ENCODE measurements at places on chromosomes 5 and 9.

DNA sequence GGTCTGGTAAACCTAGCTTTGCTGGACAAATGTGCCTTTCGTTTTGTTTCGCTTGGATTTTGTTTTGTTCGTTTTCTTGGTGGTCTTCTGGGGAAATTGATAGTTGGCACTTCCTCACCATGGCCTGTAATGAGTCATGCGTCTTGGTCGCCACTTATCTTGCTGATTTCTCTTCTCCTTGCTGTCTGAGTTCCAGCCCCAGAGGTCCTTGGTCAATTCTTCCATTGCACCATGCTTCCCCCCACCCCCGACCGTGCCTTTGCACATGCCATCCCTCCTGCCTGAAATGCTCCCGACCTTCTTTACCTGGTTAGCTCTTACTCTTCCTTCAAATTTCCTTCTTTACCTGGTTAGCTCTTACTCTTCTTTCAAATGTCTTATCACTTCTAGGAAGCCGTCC is 168.7 kb upstream of the MSX2 start:
- no peak for DNase-seq

- DNase-seq, result no peak
Observed at GRCh38 chr9:120308495-120308894, 271.5 kb downstream of the CDK5RAP2 start.

DNA sequence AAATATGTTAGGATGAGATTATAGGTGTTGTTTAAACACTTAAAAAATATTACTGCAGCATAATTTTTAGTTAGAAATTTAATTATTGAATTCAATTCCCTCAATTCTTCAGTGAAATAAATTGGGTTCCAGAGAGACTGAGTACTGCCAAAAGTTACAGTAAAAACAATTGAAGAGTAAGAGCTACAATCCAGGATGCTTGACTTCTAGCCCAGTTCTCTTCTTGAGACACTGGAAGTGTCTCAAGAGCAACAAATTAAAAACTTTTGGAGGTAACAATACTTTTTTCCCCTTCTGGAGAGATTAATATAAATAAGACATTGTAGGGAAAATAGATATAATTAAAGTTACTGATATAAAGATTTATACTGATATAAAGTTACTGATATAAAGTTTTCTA is 8.3 kb downstream of the ITGA1 start:
- no peak for DNase-seq

GRCh38 chr5:170579601-170580000 is 75.8 kb downstream of the KCNIP1 start:
- DNase-seq, result no peak

GRCh38 chr5:112923148-112923917 is 1.3 kb upstream of the REEP5 start:
- DNase-seq, result peak; percentile 79

- DNase-seq, result no peak
Observed at GRCh38 chr9:127793093-127793708, 7.4 kb downstream of the CDK9 start.

GRCh38 chr5:99590806-99591205 is 662.0 kb upstream of the CHD1 start:
- DNase-seq, result no peak

DNA sequence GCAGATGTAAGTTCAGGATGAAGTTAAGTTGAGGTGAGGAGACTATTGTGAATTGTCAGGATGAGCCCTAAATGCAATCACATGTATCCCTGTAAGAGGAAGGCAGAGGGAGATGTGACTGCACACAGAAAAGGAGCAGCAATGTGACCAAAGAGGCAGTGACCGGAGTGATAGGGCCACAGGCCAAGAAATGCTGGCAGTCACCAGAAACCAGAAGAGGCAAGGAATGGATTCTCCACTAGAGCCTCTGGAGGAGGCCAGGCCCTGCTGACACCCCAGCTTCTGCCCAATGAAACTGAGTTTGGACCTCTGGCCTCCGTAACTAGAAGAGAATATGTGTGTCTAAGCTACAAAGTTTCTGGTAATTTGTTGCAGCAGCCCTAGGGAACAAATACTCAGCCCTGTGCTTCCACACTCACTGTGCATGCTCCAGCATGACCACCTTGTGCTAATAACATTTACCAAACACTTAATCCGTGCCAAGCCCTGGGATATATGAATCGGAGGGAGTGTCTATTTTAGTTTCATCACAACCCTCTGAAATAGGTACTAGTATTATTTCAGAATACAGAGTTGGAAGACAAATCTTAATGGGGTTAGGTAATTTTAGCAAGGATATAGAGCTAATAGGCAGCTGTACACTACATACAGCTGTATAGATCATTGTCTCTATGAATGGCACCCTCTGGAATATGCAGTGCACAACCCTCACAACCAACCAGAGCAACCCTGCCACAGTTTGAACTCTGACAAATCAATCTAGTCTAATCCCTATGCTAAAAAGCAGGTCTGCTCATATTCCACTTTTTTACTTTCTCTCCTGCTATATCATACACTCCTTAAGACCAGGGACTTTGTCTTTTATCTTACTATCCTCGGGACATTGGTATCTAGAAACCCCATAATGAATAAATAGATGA is 7.8 kb upstream of the GPX8 start:
- no peak for DNase-seq

- DNase-seq, result no peak
Observed at GRCh38 chr5:72951671-72952468, 4.0 kb upstream of the FCHO2 start.

DNA sequence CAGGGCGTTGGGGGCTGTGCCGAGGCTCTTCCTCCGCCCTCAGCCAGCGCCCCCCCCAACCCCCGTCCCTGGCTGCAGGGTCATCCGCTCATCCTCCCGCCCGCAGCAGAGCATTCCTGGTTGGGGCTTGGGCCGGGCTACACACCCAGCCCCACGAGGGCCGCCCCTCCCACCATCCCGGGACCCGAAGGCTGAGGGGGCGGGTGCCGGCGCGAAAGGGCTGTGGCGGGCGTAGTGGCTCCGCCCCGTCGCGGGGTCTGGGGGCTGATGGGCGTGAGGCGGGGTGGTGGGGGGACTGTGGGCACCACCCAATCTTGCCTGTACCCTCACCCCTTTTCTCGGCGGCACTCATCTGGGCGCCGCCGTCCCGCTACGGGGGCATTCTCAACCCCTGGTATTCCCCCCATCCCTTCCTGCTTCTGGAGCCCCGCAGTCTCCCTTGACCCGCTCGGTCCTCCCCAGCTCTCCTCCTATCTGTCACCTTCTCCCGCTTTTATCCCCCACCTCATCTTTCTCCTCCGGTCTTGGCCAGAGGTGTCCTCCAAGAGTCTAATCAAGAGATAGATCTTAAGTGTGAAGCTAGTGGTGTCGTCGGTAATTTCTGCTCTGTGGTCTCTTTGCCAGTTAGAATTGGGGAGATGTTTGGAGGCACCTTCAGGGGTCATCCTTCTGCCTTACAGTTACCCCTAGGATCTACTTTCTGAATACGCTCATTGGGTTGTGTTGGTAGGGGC is 1.6 kb downstream of the FER start:
- peak; percentile 8 for DNase-seq

DNA sequence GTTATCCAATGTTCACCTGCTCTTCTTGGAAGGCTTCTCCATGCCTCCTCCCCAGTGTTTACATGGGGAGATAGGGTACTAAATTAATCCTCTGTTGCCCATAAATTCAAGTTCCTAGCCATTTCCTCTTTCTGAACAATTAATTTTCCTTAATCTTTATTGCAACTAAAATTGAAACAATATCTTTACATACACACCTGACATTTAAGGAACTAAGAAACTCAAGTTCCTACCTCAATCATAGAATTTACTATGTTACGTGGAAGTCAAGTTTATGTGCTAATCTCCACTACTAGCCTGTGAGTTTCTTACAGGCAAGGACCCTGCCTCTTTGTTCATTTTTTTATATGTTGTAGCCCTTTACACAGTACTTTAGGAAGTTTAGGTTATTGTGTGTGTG is 10.1 kb upstream of the ADRB2 start:
- DNase-seq, result no peak

DNA sequence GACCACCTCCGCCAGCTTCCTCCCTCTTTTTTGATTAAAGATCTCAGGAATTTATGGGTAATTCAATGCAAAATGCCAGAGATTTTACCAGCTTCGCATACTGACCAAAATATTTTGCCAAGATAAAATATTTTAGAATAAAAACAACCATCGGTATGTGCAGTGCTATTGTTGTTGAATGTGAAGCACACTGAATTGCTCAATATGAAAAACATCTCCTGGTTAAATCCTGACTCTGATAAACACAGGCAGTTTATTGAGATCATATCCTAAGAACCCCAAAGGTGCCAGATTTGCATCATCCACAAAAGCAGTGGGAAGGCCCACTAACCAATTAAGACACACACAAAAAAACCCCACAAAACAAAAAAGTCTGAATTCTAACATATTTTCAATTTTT is 202.4 kb downstream of the GLIS3 start:
- DNase-seq, result no peak

- DNase-seq, result no peak
Observed at GRCh38 chr5:169778622-169779596, 141.8 kb downstream of the DOCK2 start.

GRCh38 chr9:83287021-83287420 is 224.1 kb upstream of the RASEF start:
- DNase-seq, result no peak

GRCh38 chr5:79193643-79194042 is 42.3 kb upstream of the JMY start:
- no peak for DNase-seq

DNA sequence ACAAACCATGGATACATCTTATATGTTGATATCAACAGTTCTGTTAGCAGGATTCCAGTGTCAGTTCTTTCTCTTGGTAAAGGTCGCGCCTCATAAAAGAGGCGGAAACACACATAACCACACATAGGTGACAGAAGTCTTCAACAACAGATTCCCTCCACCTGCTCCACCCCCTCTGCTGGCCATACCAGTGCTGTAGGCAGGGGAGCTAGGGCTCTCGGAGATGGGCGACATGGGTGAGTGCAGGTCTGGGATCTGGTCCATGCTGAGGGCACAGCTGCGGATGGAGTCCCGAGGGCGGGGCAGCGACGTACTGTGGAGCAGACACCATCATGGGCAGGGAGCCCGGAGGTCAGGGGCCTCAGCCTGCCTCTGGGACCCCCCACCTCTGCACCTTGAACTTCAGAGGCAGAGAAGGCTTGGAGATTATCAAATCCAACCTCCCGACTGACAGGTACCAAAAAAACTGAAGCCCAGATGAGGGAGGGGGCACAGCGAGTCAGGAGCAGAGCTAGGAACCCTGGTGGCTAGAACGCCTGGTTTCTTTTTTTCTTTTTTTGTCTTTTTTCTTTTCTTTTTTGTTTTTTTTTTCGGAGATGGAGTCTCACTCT is 12.0 kb upstream of the TOR2A start:
- no peak for DNase-seq

DNA sequence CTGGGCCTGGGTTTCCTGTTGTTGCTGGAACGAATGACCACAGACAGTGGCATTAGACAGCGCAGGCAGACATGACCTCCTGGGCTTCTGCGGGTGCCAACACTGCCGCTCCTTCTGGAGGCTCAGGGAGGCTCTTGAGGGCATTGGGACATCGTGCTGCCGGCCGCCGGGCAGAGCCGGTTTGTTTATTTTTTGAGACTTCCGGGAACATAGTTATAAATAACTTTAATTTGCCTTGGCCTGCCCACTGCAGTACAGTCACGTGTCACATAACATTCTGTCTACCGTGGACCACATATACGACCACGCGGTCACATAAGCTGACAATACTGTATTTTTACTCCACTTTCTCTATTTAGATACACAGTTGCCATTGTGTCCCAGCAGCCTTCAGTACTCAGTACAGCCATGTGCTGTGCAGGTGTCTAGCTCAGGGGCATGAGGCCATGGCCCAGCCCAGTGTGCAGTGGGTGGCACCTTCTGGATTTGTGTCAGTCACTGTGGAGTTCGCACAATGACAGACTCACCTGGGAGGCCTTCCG is 8.2 kb upstream of the TOR4A start:
- no peak for DNase-seq

GRCh38 chr5:126403876-126404275 is 19.3 kb upstream of the GRAMD2B start:
- no peak for DNase-seq

DNA sequence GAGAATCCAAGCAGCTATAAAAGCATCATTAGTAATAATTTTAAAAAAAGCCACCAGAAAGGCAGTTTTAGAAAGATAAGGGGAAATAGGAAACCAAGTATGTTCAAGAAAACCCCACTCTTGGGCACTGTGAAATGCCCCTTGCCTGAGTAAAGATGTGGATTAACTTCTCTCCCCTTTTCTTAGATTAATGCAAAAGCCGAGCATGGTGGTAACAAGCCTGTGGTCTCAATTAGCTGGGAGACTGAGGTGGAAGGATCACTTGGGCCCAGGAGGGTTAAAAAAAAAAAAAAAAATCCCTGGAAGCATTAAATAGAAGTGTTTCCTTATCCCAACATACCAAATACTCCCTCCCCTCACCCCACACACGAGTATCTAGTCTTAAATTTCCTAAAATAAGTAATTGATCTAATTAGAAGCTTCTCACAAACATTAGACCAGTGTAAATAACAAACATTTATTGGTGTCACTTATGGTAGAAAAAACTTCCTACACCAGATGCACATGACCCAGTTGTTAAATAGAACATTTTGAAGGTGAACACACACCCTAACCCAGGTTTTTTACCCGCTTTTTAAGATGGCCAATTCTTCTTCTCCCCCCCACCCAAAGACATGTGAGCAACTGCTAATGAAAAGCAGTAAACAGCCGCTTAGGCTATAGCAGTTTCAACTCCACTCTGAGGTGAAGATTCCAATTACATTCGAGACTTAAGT is 5.2 kb downstream of the HSPA5 start:
- DNase-seq, result no peak

DNA sequence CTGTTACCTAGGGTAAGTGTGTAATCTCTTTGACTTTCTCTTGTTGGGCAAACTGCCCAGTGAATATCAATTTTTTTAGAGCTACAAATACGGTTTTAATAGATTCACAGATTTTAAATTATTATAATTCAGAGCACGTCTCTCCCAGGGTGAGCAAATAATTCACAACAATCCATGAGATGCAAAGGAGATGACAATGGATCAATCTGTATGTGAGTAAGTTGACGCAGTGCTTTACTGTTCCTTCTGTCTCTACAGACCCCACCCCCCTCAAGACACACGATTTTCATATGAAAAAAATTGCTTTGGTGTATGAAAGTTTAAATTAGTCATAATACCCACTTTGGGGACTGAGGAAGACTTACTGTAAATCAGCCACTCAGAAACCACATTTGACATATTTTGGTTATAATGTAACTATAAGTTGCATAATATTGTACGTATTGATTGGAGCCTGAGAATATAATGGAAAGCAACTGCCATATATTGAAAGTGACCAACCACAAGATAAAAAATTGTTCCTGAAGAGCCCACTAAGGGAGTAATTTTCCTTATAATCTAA is 201.7 kb downstream of the BNC2 start:
- no peak for DNase-seq

Measured in activated CD4-positive, alpha-beta T cell treated with anti-CD3 and anti-CD28 coated beads, Interleukin-2, amount 50 U/mL, for 16 hours (primary cell).